HepG2 (cell line): ENCODE measurements at places on chromosomes 16 and 17.

DNA sequence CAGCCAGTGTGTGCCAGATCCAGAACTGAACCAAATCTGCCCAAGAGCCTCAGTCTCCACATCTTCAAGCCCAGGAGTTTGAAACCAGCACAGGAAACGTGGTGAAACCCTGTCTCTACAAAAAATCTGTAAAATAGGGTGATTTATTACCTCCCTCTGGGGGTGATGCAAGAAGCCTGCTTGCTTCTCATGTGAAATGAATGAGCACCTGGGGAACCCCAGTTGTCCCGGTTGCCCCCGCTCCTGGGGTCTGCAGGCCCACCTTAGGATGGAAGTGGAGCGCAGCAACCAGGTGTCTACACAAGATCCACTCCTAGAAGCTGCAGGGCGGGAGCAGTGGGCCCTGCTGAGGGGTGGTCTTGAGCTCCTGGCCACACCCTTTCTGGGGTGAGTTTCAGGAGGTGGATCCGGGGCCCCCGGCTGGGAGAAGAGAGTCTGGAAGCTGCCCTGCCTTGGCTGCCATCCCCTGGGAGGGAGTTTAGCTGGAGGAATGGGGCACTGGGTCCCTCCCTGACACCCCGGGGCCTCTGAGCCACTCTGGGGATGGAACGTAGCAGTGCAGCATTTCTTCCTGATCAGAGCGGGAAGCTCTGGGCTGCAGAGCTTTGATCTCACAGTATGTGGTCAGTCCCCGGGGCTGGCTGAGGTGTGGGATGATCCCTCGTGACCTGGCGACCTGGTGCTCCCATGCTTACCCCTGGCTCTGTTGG, 117.8 kb downstream of the RAB11FIP4 start:
- DNase-seq: no peak

GRCh38 chr16:12245088-12245920, 268.8 kb downstream of the SNX29 start:
- DNase-seq: no peak

- DNase-seq: no peak
These were observed 66.7 kb downstream of the PIGL start for GRCh38 chr17:16283705-16284104.

DNA sequence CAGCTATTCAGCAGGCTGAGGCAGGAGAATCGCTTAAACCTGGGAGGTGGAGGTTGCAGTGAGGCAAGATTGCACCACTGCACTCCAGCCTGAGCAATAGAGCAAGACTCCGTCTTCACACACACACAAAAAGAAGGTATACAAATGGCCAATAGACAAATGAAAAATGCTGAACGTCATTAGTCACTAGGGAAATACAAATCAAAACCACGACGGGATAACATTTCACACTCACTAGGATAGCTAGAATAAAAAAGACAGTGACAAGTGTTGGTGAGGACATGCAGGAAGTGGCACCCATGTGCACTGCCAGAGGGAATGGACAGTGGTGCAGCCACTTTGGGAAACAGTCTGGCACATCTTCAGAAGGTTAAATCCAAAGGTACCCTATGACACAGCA, 172.9 kb downstream of the FTO start:
- DNase-seq: no peak
